Naive B cell (primary cell): ENCODE measurements at places on chromosomes 3 and 15.

DNA sequence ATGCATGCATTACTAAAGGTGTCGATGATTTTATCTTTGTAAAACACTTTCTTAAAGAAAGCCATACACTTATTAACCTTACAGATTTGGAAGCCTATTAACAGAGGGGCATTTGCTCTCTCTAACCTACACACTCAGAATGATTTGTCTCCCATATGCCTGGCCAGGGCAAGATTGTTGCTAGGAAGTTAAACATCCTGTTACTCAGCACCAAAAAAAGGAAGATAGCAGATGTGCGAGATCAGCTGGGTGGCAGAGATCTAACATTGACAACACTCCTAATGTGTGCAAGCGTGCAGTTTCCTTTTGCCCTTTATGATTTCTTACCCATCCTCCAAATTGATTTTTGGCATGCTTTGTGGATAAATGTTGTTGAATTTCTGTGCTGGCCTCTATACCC is 73.9 kb upstream of the TMEM108 start:
- no peaks in the 10 kb centered on the region for H3K27me3 ChIP-seq
- H3K4me3 ChIP-seq = no peak overlapping the region

DNA sequence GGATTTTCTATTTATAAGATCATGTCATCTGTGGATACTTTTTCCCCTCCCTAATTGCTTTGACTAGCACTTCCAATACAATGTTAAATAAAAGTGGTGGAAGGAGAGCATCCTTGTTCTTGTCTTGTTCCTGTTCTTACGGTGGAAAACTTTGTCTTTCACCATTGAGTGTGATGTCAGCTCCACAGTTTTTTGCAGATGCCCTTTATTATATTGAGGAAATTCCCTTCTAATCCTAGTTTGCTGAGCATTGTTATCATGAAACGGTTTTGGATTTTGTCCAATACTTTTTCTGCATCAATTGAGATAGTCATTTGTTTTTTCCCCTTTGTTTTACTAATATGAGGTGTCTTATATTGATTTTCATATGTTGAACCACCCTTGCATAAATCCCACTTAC is 19.9 kb upstream of the IL20RB start:
- peaks cover 63% of the 10 kb centered on the region for H3K4me1 ChIP-seq
- H3K4me3 ChIP-seq = no peak overlapping the region
- DNase-seq = no peak

GRCh38 chr15:33655488-33655887 is 312.8 kb upstream of the CHRM5 start:
- H3K4me3 ChIP-seq = no peak overlapping the region
- H3K27me3 ChIP-seq = no peaks in the 10 kb centered on the region
- DNase-seq = no peak
- no peaks in the 10 kb centered on the region for H3K36me3 ChIP-seq
- no peak overlapping the region for H3K27ac ChIP-seq
- H3K4me1 ChIP-seq = no peaks in the 10 kb centered on the region

GRCh38 chr15:77717333-77717990 is 84.8 kb upstream of the LINGO1 start:
- peaks cover 3% of the 10 kb centered on the region for H3K4me1 ChIP-seq
- no peak overlapping the region for H3K27ac ChIP-seq
- H3K27me3 ChIP-seq = peaks cover 58% of the 10 kb centered on the region
- no peak for DNase-seq
- H3K4me3 ChIP-seq = no peak overlapping the region

DNA sequence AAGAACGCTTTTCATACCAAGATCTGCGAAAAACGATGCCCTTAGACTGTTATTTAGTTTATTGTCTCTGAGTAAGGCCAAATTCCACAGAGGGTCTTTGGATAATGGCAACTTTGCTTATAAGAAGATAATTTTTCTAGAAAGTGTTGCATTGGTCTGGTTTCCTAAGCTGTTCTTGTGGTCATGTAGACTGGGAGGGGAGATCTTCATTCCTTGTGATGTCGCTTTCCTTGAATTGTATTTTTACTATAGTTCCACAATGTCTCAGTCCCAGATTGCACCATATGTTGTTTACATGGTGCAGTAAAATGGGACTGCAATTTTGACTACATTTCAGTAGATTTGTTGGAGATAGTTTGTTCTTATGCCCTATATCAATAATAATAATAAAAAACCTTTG is 28.8 kb upstream of the ST3GAL6 start:
- DNase-seq = no peak
- H3K4me1 ChIP-seq = peaks cover 5% of the 10 kb centered on the region
- peaks cover 46% of the 10 kb centered on the region for H3K27me3 ChIP-seq
- H3K27ac ChIP-seq = no peak overlapping the region

GRCh38 chr3:47016934-47017435 is 37.5 kb downstream of the NBEAL2 start:
- no peak overlapping the region for H3K4me3 ChIP-seq
- peaks cover 24% of the 10 kb centered on the region for H3K4me1 ChIP-seq
- H3K36me3 ChIP-seq = peaks cover 9% of the 10 kb centered on the region
- H3K27me3 ChIP-seq = no peaks in the 10 kb centered on the region
